ENCODE measurements at places on chromosomes 11 and 22. TPM values are rescaled to one million over a fixed set of nuclear protein-coding genes. Genes with fewer than 3 reads are reported as not detected.

MAPK11 gene
- 18.3 TPM for total RNA-seq

FERMT3 gene
- total RNA-seq, result 36.3 TPM

LRRC51 gene
- total RNA-seq, result 23.3 TPM

MRPL11 gene
- 34.1 TPM for total RNA-seq

FAM180B gene
- not detected for total RNA-seq

CDON gene
- 4.0 TPM for total RNA-seq

DNA sequence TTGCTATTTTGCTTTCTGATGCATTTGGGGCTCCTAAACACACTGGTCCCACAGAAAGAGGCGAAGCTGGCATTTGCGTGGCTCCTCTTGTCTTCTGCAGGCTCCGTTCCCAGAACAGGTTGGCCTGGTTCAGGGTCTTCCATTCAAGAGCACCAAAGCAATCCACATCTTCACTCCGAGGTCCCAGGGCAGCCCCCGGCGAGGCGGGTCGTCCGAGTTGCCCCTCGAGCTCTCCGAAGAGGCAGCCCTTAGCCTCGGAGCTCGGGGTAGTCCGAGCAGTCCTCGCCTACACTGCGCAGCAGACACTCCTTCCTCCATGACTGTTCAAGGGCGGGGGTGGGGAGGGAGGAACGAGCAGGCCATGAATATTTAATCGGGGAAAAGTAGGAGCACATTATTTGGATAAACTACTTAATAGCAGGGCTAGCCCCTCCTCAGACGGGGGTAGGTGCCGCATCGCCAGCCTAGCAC lies 321.3 kb downstream of the BLID start:
- DNase-seq, result no peak

DNA sequence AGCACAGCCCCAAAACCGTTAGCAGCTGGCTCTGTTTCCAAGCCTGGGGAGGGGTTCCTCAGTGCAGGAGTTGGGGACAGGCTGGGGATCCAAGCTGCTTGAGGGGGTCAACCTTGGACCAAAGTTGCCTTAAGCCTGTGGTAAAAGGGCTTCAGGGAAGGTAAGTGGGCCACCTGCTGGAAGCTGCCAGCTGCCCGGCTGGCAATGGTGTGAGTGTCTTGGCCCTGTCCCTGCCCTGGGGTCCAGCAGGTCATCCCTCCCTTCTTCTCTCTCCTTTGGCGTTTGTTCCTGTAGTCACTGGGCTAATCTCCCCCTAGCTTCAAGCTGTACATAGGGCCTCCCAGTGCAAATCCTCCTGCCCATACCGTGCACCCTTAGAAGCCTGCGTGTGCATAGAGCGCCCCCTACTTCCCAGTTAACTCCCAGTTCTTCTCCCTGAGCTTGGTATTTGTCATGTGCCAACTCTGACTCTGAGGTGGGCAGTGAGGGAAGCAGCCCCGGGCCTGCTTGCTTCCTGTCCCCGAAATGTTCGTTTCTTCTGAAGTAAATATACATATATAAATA lies 4.4 kb downstream of the TMEM258 start:
- DNase-seq, result peak; percentile 44

GRCh38 chr11:87256694-87257340 lies 219.1 kb downstream of the TMEM135 start:
- no peak for DNase-seq

DNA sequence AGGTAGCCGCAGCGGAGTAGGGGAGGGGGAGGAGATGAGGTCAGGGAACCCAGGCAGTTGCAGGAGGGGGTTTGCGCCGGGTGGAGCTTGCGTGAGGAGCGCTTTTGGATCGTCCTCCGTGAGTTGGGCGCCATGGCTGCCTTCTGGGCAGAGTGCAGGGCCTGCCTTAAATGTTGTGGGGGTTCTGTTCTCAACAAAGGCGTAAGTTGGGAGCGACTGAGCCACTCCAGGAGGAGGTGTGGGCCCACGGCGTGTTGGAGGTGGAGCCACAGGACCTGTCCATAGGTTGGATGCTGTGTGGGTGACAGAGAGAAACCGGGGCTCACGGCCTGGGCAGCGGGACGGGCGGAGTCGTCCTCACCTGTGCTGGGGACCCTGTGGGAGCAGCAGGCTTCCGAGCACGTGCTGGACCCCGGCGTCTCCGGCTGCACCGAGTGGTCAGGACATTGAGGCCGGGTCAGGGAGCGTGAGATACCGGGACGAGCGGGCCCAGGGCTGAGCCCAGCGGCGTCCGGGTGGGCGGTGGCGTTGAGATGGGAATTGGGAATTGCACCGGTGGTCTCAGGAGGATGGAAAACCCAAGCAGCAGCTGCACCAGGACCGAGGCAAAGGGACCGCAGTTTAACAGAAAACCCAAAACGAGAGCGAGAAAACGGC lies 977 bp upstream of the PGGHG start:
- DNase-seq, result peak; percentile 83

- no peak for DNase-seq
Observed at GRCh38 chr11:33952805-33953204, 60.9 kb upstream of the LMO2 start.

- DNase-seq, result no peak
Observed at GRCh38 chr11:5553343-5553742, 5.0 kb upstream of the OR52H1 start.

- DNase-seq, result no peak
Observed at GRCh38 chr11:87259736-87260135, 222.0 kb downstream of the TMEM135 start.

GRCh38 chr11:122594986-122595645 lies 60.4 kb upstream of the UBASH3B start:
- DNase-seq, result no peak

DNA sequence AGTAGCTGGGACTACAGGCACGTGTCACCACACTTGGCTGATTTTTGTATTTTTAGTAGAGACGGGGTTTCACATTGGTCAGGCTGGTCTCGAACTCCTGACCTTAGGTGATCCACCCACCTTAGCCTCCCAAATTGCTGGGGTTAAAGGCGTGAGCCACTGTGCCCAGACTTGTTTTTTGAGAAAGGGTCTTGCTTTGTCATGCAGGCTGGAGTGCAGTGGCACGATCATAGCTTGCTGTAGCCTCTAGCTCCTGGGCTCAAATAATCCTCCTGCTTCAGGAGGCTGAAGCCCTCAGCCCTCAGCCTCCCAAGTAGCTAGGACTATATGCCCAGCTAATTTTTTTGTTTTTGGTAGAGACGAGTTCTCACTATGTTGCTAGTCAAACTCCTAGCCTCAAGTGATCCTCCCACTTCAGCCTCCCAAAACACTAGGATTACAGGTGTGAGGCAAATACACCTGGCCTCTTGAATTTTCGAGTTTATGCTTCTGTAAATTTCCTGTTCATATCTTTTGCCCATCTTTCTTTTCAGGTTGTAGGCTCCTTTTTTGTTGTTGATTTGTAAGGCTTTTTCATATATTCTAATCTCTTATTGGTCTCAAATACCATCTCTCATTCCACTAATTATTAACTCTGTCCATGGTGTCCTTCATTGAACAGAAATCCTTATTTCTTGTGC lies 3.4 kb upstream of the RBM4B start:
- DNase-seq, result peak; percentile 21

DNA sequence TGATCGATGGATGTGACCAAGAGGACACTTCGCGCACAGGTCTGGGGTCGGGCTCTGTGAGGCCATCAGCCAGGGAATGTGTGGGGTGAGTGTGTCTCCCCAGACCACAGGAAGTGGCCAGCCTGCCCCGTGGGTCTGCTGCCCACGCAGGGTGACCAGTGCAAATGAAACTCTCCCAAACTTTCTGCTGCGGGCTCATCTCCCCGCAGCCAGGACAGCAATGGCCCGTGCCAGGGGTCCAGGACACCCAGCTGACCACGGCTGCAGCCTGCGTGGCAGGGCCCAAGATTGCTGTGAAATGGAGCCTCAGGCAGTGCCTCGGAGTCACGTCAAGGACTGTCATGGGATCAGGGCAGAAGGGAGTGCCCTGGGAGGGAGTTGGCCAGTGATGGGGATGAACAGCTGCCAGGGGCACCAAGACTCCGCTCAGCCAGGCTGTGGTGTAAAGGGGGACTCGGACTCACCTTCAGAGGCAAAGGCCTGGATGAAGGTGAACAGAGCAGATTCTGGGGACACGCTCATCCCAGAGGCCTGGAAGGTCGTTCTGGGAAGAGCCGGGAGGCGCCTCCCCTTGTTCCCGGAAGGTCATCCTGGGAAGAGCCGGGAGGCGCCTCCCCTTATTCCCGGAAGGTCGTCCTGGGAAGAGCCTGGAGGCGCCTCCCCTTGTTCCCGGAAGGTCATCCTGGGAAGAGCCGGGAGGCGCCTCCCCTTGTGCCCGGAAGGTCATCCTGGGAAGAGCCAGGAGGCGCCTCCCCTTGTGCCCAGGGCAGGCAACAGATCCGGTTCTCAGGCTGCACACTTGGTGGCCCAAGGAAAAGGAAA lies 252.6 kb downstream of the BRD1 start:
- DNase-seq, result peak; percentile 68

DNA sequence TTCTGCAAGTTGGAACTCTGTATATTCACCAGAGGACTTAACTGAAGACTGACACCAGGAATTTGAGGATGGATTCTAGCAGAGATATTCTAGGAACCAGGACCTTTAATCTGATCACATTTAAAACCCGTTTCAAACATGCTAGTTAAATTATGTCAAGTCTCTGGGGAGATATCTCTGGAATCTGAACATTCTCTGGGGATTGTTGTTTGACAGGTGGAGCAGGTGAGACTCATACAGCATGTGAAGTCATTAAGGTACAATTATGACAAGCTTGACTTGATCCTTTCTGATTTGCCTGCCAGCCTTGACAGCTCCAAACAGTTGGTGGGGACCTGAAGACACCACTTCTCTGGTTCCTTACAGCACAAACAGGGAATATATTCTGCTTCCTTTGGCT lies 100.3 kb downstream of the FAT3 start:
- no peak for DNase-seq
